ENCODE measurements at places on chromosomes 3 and 15.
A peak's percentile ranks its signal among the peaks of the same experiment; 100 is the strongest.

DNA sequence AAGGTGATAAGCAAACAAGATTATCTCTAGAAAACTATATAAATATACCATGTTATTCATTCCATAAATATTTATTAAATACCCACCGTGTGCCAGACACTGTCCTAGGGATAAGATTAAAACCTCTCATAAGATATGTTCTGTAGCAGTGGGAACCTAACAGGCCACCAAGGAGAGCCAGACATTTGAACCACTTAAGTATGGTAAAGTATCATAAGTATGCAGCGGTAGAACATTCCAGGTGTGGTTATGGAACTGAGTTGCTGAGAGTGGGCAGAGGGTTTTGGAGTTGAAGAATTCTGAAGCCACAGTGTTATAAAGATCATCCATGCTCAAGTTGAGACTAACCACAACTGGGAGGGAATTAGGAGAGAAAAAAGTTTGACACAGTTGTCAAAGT is 14.7 kb downstream of the FILIP1L start:
- DNase-seq = no peak

DNA sequence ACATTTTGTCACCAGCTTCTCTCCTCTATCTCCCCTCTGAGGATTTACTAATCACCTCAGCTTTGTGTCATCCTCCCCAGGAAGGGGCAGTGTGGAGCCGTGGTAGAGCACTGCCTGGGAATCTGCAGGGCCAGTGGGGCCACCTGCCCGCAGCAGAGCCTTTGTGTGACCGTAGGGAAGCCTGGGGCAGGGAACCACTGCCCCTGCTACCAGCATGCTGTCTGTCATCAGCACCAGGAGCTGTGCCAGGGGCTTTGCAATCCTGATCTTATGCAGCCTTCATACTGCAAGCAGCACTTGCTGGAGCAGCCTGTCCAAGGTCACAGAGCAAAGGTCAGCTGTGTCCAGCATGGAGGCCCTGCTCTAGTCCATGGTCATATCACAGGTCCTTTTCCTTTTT is 170.2 kb upstream of the IL12A start:
- DNase-seq = no peak

DNA sequence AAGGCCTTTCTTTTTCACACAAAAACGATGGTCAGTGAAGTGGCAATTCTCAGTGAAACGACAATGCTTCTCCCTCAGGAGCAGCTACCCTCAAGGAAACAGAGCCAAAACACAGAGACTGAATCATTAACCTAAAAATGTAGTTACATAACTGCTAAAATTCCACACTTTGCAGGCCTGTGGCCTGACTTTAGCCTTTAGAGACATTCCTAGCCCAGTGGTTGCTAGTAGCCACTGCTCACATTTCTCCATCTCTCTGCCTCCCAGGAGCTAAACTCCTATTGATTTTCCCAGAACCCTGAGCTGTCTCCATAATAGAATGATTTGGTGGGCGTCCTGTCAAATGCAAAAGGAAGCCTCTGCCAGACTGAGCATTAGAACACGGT is 630.1 kb upstream of the KCNMB2 start:
- no peak for DNase-seq

DNA sequence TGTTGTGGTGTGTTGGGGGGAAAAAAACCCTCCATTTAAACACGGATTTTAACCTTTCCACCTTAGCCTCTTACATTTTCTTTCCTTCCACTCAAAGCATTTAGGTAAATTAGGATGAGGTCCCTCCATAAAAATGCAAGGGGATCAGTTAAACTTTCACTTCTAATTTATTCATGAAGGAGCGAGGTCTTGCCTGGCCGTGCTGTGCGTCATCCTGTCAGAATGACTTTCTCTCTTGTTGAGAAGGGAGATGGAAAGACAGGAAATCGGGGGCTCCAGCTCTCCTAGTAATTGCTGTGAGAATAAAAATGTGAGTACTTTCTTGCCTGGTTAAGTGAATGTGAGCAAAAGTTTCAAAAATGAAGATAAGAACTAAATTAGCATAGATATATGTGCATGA is 962.3 kb upstream of the NR2F2 start:
- DNase-seq = no peak

GRCh38 chr3:110456001-110456400 is 615.6 kb upstream of the NECTIN3 start:
- no peak for DNase-seq

GRCh38 chr3:99549957-99550603 is 88.3 kb upstream of the COL8A1 start:
- DNase-seq = no peak

DNA sequence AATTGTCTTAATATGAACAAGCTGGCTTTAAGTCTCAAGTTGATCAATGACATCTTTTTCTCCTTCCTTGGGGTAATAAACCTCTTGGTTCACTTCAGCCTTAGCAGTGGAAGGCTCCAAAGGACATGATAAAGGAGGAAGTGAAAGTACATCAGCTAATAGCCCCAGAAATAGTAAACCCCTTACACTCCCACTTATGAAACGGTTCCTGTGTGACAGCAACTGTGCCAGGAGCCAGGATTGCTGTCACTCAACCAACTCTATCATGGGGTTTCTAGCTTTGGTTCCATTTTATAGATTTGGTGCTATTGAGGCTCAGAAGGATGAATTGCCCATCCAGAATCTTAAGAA is 216.7 kb downstream of the ABHD5 start:
- no peak for DNase-seq

DNA sequence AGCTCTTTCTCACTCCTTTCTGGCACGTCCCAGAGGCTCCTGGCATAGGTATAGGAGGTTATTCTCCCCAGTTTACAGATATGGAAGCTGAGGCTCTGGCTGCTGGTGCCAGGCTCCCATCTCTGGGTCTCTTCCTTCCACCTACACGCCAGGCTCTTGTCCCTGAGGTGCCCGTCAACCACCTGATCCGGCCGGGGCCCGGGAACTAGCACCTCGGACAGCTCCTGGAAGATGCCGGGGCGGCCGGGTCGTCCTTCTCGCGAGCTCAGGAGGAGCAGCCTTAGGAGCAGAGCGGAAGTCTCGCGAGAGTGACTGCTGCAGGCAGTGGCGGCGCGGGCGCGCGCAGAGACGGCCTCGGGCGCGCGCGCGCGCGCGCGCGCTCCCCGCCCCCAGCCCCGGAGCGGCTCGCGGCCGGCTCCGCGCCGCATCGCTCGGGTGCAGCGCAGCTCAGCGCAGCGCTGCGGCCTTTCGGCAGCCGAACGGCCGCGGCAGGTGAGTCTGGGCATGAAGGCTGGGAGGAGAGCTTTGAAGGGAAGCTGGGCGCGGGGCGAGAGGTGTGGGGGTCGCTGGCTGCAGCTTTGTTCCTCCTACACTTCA is at the start of gene SCAMP5:
Gene SCAMP5, plus strand, starts transcription at position 382 of the 597 bp plus-strand sequence. CDS start 16,277 bp downstream, outside the sequence.
- peak; percentile 88 for DNase-seq

- DNase-seq = no peak
These were observed 73.4 kb downstream of the MME start for GRCh38 chr3:155153242-155154186.

GRCh38 chr3:37290551-37290950 is 116.2 kb upstream of the LRRFIP2 start:
- DNase-seq = no peak

DNA sequence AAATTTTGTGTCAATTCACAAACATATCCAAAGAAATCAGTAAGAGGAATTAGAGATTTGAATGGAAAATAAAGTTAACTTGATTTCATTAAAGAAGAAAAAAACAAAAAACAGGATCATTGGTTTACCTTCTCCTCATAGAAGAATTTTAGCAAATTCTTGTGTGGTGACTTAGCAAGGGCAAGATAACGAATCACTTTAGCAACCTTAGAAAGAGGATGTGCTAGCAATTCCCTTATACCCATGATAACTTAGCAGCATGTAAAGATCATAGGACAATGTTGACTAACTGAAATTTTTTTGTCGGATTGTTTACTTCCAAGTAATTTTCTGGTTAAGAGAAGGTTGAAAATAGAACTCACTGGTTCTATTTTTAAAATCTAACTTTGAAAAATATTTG is 609.3 kb downstream of the GBE1 start:
- DNase-seq = no peak

- DNase-seq = peak; percentile 47
These were observed 27.2 kb upstream of the ZNF502 start for GRCh38 chr3:44685128-44685800.

DNA sequence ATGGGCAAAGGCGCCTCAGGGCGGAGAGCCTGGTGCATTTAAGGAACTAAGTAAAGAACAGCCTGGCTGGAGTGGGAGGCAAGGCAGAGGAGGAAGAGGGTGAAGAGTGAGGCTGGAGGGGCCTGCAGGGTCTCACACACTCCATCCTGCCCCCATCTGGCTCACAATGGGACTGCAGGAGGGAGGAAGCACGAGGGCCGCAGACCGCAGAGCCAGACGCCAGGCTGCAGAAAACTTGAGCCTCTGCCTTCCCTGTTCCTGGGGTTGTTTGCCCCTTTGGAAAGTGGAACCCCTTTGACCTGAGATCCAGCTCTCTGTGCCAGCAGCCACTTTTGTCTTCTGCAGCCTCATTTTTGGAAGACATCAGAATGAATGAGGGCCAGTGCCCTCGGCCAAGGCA is 138.0 kb downstream of the SRGAP3 start:
- DNase-seq = no peak

DNA sequence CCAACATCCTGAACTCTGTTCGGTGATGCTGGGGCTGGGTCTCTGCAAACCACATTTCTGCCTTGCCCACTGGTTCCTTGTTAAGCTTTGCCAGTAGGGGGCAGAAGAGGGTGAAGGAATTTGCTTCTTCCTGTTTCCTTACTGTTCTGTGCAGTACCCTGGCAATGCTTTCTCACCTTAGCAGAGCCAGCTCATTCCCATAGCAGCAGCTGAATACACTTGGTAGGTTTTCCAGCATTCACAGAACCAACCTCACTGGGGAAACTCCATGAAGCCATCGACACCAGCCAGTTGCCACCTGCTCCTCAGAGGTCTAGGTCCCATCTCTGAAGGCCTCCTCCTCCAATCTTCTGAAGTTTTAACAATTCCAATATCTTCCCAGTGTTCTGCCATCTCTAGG is 308.4 kb downstream of the PDCD6IP start:
- no peak for DNase-seq

DNA sequence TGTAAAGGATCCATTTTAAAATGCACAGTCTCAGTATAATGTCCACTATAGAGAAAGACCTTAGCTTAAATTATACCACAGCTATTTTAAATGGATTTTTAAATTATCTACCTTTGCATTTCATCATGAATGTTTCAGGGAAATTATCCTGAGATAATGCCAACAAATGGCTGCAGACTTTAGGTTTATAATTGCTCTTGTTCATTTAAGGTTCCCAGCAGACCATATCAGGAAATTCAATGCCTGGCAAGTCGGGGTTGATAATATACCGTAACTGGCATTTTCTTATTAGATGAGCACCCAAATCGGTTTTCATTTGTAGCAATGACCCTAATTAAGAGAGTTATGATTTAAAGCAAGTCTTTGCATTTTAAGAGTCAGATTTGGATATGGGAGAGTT is 227.1 kb upstream of the ARRDC4 start:
- DNase-seq = no peak

GRCh38 chr15:85749261-85750151 is 45.2 kb downstream of the KLHL25 start:
- no peak for DNase-seq
